ENCODE measurements at places on chromosomes 6 and 20. TPM values are rescaled to one million over a fixed set of nuclear protein-coding genes. Genes with fewer than 3 reads are reported as not detected.

- no peak for DNase-seq
These were observed 55.9 kb upstream of the HDDC2 start for GRCh38 chr6:125357515-125358256.

GRCh38 chr6:160160450-160160849 is 38.8 kb downstream of the SLC22A1 start:
- no peak for DNase-seq

- DNase-seq: no peak
These were observed 43.8 kb downstream of the ERMARD start for GRCh38 chr6:169795196-169795595.

Gene AVP
- polyA plus RNA-seq: not detected

Gene BTN1A1
- polyA plus RNA-seq: not detected

DNA sequence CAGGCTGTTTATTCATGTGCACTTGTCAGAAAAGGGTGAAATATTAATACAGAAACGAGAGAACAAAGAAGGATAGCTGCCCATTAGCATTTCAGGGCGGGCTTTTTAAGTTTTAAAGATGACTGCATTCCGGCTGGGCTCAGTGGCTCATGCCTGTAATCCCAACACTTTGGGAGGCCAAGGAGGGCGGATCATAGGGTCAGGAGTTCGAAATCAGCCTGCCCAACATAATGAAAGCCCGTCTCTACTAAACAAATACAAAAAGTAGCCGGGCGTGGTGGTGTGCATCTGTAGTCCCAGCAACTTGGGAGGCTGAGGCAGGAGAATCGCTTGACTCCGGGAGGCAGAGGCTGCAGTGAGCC is 130.5 kb downstream of the HFE start:
- no peak for DNase-seq

DNA sequence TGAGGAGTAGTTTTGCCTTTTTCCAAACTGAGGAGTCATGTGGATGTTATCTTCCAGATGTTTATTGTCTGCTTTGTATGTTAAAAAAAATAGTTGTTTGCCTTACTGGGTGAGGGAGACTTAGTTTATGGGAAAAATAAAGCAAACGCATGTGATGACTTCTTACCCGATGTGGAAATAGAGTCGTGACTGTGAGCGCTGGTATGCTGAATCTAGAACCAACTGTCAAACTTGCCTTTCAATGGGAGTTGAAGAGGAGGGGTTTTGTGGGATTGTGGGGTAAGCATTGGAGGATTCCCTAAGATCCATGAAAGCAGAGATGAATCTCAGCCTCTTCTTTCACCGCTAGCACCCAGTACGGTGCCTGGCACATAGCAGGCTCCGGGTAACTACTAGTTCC is 5.3 kb downstream of the DCBLD1 start:
- DNase-seq: no peak

- DNase-seq: no peak
These were observed 1172.2 kb upstream of the GJE1 start for GRCh38 chr6:140960566-140960965.

Gene PRICKLE4
- 0.88 TPM for polyA plus RNA-seq
